ENCODE measurements at places on chromosomes 12 and 14. TPM values are rescaled to one million over a fixed set of nuclear protein-coding genes. Genes with fewer than 3 reads are reported as not detected.

The TMED8 gene
- 13.7 TPM for total RNA-seq

The KLRB1 gene
- total RNA-seq: not detected

The PZP gene
- total RNA-seq: not detected

The TMPRSS12 gene
- not detected for total RNA-seq

The TAMALIN gene
- 4.8 TPM for total RNA-seq

The PTGER2 gene
- 23.5 TPM for total RNA-seq

The MYG1 gene
- total RNA-seq: 44.8 TPM

The CLEC2B gene
- total RNA-seq: 53.6 TPM

The HCFC2 gene
- total RNA-seq: 15.4 TPM
